ENCODE measurements at places on chromosomes 7 and 10. TPM values are rescaled to one million over a fixed set of nuclear protein-coding genes. Genes with fewer than 3 reads are reported as not detected.

GRCh38 chr10:84012831-84013458 lies 126.4 kb upstream of the GHITM start:
- no peak for DNase-seq
- H3K27me3 ChIP-seq: peaks cover 20% of the 10 kb centered on the region
- H3K27ac ChIP-seq: no peak overlapping the region
- no peaks in the 10 kb centered on the region for H3K4me1 ChIP-seq
- no peaks in the 10 kb centered on the region for H3K36me3 ChIP-seq
- no peak overlapping the region for H3K4me3 ChIP-seq

FAM25G gene
- not detected for total RNA-seq

TMEM270 gene
- not detected for total RNA-seq

PGAM2 gene
- total RNA-seq: 0.49 TPM

GRCh38 chr7:151756076-151756731 lies 120.7 kb downstream of the PRKAG2 start:
- peak overlapping the region; percentile 82 for H3K27ac ChIP-seq
- H3K4me3 ChIP-seq: peak overlapping the region; percentile 49
- no peaks in the 10 kb centered on the region for H3K36me3 ChIP-seq
- no peaks in the 10 kb centered on the region for H3K27me3 ChIP-seq
- peak; percentile 83 for DNase-seq

DNA sequence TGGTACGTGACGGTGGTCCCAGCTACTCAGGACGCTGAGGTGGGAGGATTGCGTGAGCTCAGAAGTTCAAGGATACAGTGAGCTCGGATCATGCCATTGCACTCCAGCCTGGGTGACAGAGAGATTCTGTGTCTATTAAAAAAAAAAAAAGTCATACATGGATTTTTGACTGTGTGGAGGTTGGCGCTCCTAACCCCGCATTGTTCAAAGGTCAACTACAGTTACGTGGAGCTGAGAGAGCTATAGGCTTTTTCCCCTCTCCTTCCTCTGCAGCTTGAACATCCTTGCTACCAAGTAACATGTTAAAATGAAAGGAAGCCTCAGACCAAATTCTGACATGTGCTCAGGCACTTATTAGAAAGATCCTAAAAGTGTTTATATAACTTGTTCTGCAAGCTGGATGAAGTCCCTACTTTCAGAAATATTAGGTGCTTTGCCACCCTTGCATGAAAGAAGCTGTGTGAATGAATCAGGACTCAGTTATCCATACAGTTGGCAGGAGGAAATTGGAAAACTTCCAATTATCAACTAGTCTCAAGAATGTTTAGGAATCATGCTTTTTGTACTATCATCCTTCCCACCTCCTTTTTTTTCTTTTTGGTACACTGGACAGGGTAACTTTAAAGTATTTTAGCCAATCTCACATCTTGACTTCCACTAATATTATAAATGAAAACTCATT lies 12.5 kb upstream of the ST7 start:
- no peaks in the 10 kb centered on the region for H3K4me1 ChIP-seq
- H3K4me3 ChIP-seq: no peak overlapping the region
- no peaks in the 10 kb centered on the region for H3K36me3 ChIP-seq
- peaks cover 8% of the 10 kb centered on the region for H3K27me3 ChIP-seq

DNA sequence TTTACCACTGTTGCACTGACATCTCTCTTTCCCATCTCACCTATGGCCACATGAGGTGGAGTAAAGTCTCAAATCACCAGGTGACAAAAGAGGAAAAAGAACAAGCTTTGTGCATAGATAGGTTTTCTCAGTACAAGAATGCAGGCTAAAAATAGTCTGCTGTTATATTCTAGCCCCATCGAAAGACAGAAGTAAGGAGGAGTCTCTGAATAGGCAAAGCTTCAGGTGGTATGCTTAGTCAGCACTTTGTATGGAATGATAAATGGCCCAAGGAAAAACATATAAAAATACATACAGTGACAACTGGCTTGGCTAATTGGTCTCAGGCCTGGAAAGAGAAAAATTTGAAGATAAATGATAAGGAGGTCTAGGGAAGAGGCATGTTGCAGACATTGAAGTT lies 39.6 kb upstream of the KCND2 start:
- DNase-seq: no peak
- H3K4me1 ChIP-seq: no peaks in the 10 kb centered on the region
- no peak overlapping the region for H3K4me3 ChIP-seq

C1QL3 gene
- total RNA-seq: not detected

DNA sequence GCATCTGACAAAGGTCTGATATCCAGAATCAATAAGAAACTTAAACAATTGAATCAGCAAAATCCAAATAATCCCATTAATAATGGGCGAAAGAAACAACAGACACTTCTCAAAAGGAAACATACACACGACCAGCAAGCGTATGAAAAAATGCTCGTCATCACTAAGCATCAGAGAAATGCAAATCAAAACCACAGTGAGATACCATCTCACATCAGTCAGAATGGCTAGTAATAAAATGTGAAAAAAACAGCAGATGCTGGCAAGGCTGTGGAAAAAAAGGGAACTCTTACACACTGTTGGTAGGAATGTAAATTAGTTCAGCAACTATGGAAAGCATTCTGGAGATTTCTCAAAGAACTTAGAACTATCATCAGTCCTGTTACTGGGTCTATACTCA lies 496.7 kb downstream of the SH2D4B start:
- no peaks in the 10 kb centered on the region for H3K36me3 ChIP-seq
- H3K27me3 ChIP-seq: no peaks in the 10 kb centered on the region
- no peak for DNase-seq
- no peak overlapping the region for H3K4me3 ChIP-seq
- H3K27ac ChIP-seq: no peak overlapping the region

FLNC gene
- 0.16 TPM for total RNA-seq

DNA sequence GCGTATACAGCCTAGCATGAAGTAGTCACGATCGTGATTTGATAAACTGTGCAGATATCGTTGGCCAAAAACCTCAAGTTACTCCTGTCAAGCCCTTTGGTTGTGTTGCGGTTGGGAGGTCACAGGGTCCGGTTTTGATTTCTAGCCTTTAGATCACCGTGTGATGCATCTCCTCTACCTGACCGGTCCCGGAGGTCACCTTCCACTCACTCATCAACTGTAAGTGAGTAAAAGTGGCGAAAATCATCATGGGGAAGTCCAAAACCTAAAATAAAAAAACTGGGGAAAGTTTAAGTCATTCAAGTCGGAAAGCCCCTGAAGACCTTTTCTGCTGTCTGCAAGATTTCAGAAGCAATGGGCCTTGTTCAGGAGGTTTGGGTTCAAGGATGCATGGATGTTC lies 62.8 kb downstream of the ADARB2 start:
- H3K4me1 ChIP-seq: peaks cover 5% of the 10 kb centered on the region
- H3K4me3 ChIP-seq: no peak overlapping the region
- no peaks in the 10 kb centered on the region for H3K36me3 ChIP-seq
- H3K27me3 ChIP-seq: peaks cover 3% of the 10 kb centered on the region

UPK3B gene
- 0.40 TPM for total RNA-seq

ANK3 gene
- 12.0 TPM for total RNA-seq

BMPER gene
- not detected for total RNA-seq

ADCY1 gene
- 0.02 TPM for total RNA-seq

CALHM3 gene
- total RNA-seq: not detected

SPDYE6 gene
- not detected for total RNA-seq

DNA sequence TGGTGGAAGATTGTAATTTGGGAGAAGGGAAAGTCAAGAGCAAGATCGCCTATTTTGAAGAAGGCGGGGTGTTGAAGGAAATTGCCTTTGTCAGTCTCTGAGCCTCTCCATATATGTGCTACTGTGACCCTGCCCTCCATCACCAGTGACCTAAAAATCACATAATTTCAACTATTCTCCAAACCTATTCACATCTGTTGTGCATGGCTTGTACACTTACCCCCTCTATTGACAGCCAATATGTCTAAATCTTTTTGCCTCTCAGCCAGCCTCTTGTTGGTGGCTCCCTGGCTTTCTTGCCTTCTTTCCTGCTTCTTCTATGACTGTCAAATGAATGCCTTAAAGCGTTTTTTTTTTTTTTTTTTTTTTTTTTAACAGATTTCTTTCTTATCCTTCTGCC lies 295.6 kb downstream of the AUTS2 start:
- no peak overlapping the region for H3K27ac ChIP-seq
- DNase-seq: no peak
- H3K27me3 ChIP-seq: peaks cover 2% of the 10 kb centered on the region
- no peak overlapping the region for H3K4me3 ChIP-seq
- H3K36me3 ChIP-seq: no peaks in the 10 kb centered on the region
- H3K4me1 ChIP-seq: peaks cover 1% of the 10 kb centered on the region

GRCh38 chr10:44858988-44859387 lies 52.1 kb upstream of the TMEM72 start:
- H3K36me3 ChIP-seq: no peaks in the 10 kb centered on the region
- no peak overlapping the region for H3K4me3 ChIP-seq
- DNase-seq: no peak
- no peak overlapping the region for H3K27ac ChIP-seq

GIMAP4 gene
- 97.8 TPM for total RNA-seq
